ENCODE measurements at places on chromosomes 4 and X.

DNA sequence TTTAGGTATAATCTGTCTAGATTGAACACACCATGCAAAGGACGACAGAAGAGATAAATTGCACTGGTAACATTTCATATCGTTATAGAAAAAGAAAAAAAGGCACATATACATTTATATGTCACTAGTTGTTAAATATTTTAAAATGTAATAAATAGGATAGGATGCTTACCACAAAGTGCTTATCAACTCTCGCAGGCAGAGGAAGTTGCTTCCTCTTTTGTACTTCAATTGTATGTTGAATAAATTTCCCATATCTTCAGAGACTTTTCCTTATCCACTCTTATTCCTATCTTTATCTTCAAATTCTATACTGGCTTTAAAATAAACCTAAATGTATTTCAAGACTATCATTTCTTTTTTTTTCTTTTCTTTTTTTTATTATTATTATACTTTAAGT is 163.3 kb upstream of the SPOCK3 start:
- DNase-seq = no peak

GRCh38 chr4:138222046-138222445 is 20.1 kb downstream of the SLC7A11 start:
- DNase-seq = no peak

- no peak for DNase-seq
Measured at GRCh38 chr4:129852434-129852833, 756.5 kb downstream of the C4orf33 start.

- DNase-seq = no peak
Measured at GRCh38 chrX:42975906-42976305, 197.9 kb upstream of the PPP1R2C start.

- DNase-seq = no peak
Measured at GRCh38 chrX:6980981-6981380, 166.5 kb upstream of the STS start.

DNA sequence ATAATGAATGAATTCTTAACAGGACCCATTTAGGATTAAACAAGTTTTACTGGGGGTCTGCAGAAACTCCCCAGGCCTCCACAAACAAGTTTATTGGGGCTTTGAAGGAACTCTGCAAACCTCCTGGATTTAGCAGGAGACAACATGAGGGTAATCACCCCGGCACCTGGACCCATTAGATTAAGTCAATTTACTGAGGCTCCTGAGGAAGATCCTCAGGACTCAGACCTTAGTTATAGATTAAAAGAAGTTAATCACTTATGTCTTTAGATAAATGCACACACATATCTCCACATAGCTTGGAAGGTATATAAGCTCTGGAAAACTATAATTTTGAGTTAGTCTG is 29.4 kb downstream of the XG start:
- DNase-seq = no peak

- no peak for DNase-seq
Measured at GRCh38 chr4:155478336-155478835, 101.6 kb upstream of the MAP9 start.

DNA sequence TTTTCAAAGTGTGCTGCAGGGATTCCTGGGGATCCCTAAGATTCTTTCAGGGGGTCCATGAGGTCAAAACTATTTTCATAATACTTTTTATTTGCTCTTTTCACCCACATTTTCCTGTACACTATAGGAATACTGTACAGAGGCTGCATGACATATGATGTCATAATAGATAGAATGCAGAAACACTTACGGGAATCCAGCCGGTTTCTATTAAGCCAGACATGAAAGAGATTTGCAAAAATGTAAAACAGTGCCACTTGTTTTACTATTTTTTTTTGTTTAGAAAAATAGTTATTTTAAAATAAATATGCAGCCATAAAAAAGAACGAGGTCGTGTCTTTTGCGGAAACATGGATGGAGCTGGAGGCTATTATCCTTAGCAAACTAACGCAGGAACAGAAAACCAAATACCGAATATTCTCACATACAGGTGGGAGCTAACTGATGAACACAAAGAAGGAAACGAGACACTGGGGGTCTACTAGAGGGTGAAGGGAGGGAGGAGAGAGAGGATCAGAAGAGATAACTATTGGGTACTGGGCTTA is 5.0 kb downstream of the ZFX start:
- DNase-seq = no peak

Measured in urothelium cell line (cell line).